NCI-H2107 (cell line): ENCODE measurements at places on chromosomes 7 and 10.

- no peak for DNase-seq
Measured at GRCh38 chr10:22222236-22223190, 4.7 kb upstream of the EBLN1 start.

DNA sequence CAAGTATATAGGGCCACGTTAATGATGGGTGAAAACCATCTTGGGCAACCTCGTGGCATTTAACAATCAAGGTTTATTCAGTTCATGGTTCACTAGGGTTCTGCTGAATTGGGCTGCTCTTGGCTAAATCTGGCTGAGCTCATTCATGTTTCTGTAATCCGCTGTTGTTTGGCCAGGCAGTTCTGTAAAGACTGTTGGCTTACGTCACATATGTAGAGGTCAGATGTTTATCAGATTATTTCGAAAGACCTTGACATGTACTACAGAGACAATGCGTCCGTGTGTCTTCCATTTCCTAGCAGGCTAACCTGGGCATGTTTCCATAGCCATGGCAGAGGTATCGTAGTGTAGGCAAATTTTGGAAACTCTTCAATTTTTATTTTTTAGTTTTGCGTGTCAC is 190.0 kb upstream of the ZWINT start:
- DNase-seq, result no peak

GRCh38 chr7:53272081-53272480 is 236.6 kb downstream of the POM121L12 start:
- no peak for DNase-seq

DNA sequence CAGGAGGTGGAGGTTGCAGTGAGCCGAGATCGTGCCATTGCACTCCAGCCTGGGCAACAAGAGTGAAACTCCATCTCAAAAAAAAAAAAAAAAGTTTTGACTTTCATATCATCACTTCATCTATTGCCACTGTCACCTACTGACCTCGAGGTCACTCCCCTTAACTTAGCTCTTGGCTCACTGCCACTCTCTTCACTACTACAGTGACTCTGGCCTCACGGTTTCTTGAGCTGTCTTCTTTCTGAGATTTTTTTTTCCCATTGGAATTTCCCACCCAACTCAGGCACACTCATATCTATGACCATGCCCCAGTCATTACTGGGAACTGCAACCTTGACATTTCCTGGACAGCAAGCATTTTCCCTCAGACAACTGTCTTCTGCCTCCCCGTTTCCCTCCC is 42.6 kb upstream of the C7orf33 start:
- DNase-seq, result no peak

DNA sequence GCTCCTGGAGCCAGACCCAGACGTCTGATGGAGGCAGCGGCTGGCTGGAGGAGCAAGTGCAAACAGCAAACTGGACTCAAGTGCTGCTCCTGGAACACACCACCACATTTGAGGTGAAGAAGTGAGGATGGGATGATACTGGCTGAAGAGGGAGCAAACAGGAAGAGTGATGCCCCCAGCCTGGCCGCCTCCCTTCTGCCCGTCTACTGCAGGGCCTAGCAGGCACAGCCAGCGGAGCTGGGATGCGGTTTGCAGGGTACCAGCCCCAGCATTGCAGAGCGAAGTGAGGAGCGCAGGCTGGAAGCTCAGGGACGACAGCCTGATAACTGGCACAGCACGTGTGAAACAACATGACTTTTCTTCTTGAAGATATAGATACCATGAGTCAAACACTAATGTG is 111.8 kb upstream of the ZNF32 start:
- no peak for DNase-seq

- DNase-seq, result no peak
Measured at GRCh38 chr10:19788902-19789301, 27.3 kb upstream of the PLXDC2 start.

DNA sequence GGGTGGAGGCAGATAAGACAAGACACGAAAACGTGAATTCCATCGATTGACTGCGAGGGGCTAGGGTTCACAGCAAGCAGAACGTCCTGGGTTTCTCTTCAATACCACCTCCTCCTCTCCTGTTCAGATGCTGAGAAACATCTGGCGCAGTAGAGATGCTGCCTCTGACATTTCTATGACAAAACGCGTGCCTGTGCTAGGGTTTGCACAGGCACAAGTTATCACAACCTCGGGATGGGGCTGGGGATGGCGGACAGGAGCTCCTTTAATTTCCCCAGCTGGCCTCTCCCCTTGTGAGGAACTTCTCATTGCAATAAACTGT is 99.8 kb upstream of the SVIL start:
- DNase-seq, result no peak

- no peak for DNase-seq
Measured at GRCh38 chr7:104862719-104863118, 151.3 kb upstream of the KMT2E start.

GRCh38 chr10:59622320-59623132 is 87.1 kb downstream of the SLC16A9 start:
- no peak for DNase-seq

DNA sequence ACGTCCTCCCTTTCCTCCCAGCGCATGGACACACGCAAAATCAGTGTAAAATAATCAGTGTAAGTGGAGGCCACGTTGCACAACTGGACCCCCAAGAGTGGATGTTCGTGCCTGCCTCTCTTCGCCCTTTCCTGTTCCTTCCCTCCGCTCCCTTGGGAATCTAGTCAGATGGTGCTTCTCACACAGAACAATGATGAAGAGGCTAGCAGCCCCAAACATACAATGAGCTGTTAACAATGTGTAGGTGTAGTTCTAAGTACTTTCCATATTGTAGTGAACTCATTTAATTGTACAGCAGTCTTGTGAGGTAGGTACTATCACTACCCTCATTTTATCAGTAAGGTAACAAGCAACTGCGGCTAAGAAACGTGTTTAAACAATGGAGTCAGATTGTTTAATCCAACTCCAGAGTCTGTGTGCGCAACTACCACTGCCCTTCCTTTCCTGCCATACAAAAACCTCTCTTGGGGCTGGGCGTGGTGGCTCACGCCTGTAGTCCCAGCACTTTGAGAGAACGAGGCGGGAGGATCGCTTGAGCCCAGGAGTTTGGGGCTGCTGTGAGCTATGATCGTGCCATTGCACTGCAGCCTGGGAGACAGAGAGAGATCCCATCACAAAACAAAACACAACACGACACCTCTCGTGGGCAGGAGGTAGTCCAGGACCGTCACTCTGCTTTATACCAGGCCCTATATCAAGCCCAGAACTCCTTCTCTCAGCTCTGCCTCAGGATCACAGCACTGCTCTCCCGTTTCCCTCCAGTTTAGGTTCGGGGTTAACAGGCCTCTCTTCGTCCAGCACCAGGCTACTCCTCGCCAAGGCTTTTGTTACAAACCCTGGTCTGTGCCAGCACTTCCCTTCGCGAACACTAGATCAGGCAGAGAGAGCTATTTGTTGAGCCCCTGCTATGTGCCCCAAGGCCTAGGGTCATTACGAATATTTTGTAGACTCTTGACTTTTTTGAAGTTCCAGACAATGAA is 1.1 kb downstream of the FKBP9 start:
- no peak for DNase-seq

DNA sequence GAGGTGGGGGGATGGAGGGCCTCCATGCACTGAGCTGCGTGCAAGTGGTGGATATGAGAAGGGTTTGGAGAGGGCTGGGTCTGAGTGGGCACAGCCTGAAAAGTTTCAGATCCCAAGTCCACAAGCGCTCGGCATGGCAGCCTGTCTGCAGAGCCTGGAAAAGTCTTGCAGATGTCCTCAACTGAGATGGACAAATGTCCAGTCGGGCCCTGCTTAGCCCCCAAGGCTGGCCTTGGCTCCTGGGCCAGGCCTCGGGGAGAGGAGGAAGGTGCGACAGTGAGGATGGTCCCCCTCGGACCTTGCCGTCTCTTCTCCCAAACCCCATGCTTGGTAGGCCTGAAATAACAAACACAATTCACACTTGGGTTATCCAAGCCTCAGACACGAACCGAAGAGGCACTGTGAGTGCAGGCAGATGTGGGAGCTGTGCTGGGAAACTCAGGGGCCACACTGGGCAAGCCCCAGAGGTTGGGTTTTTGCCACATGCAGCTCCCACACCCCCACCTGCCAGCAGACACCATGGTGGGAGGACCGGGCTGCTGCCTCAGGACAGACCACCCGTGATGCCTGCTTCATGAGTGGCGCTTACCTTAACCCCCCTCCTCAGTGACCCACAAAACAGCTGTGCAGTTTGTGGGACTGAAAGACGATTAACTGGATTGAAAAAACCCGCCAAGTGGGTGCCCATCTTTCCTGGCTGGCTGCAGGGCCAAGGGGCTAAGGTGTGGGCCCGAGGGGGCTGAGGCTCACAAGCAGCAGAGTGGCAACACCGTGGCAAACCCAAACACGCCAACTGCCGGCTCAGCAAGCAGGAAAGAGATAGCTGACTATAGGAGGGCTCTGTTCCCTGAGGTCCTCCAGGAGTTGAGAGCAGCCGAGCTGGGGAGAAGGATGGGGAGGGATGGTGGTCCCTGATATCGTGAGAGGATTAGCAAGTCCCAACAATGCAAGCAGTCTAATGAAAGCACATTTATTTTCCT is 156.8 kb downstream of the RNF216 start:
- DNase-seq, result no peak
